ENCODE measurements at places on chromosomes 4 and X.

DNA sequence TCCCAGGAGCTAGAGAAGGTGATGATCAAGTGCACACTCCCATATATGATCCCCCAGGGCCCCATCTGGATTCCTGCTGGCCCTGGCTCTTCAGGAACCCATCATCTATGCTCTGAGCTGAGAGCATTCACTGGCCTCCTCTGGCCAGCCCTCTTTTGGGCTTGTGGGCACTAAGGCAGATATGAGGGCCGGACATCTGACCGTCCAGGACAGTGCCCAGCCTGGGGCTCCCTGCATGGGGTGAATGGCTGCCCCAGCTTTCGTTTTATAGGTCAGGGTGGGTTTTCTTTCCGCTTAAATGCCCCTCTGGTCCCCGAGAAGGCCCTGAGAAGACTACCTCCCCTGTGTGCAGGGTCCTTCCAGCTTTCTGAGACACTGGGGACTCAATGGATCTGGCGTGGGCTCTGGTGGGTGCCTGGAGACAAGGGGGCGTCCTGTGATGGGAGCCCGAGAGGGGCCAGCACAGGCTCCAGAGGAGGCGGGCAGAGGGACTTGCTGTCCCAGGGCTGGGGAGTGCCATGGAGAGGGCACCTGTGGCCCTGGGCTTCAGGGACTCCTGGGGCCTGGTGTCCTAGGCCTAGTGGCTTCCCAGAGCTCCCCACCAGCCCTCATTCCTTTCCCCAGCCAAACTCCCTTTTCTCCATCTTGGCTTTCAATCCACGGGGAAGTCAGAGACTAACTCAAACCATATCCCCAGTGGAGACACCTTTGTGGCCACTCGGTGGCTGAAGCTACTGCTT lies 39.5 kb upstream of the GRPEL1 start:
- DNase-seq: no peak

DNA sequence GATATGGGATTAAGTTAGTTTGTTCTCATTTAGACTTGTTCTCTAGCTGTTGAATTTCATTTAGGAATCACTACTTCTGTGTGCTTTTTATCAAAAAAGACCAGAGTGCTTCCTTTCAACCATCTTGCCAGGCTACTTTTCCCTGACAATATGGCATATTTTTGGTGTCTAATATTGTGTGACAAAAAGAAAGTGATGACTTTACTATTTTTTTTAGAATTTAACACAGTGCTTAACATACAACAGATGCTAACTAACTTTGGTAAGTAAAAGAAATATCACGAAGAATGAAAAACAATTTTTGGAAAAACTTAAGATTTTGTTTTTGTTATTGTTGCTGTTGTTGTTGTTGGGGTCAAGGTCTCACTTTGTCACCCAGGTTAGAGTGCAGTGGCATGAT lies 462.2 kb upstream of the PABPC4L start:
- no peak for DNase-seq

GRCh38 chrX:154516656-154517100 lies 646 bp upstream of the FAM3A start:
- DNase-seq: no peak

DNA sequence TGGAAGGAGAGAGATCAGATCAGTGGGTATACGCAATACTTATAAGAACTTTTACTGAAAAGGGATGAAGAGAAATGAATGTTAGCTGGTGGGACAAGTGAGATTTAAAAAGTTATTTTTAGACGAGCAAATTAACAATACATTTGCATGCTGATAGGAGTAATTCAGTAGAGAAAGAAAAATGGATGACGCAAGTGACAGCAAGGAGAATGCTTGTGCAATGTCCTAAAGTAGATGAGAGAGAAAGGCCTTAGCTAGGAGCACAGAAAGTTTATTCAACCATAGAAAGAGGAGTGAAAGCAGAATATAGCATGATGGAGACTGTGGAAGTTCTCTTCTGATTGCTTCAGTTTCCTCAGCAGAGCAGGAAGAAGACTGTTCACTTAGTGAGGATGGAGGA lies 45.8 kb downstream of the OSTC start:
- no peak for DNase-seq

DNA sequence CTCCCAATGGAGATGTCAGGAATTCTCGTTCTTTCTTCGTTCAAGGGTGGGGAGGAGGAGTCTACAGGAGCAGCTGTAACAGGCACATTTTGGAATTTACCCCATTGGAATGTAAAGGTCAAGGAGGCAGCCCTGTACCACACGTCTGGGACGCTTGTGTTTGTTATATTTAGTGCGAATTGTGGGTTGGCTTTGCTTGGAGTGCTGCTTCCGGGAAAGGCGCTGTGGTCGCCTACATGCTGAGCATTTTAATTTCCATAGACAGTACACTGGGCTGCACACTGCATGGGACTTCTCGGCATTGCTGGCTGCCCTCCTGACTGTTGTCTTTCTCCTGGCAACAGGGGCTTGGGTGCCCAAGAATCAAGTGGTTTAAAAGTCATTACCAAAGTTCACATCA lies 12.8 kb downstream of the GYG2 start:
- DNase-seq: no peak

- no peak for DNase-seq
These were observed 90.2 kb downstream of the CXCL13 start for GRCh38 chr4:77695774-77696173.

DNA sequence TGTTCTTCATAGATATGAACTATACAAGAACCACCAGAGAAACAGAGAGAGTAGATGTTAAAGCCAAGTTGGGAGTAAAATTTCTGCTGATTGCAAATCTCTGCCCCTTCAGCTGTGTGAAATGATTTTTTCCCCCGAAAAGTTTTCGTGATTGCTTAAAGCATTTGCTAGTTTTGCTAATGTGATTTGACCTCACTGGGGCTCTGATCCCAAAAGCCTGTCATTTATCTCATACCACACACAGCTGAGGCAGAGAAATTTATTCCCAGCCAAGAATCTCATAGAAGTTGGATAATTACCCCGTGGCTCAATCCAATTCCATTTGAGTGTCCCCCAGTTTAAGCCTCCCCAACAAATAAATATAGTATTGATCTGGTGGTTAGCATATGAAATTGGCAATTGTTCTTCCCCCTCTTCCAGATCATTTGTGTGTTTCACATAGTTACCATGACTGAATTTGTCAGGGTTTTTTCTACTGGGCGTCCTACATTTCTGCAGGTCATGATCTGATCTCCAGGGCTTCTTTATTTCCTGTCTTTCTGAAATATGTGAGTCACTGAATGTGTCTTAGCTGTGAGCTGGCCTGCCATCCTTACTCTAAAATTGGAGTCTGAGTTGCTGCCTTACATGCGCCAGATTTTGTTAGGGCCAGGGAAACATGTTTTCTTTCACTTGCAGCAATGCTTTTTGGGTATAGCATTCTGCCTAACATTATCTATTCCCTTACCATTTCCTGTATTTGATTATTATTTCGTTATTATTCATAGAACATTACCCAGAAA lies 167.5 kb upstream of the FRMPD4 start:
- no peak for DNase-seq

DNA sequence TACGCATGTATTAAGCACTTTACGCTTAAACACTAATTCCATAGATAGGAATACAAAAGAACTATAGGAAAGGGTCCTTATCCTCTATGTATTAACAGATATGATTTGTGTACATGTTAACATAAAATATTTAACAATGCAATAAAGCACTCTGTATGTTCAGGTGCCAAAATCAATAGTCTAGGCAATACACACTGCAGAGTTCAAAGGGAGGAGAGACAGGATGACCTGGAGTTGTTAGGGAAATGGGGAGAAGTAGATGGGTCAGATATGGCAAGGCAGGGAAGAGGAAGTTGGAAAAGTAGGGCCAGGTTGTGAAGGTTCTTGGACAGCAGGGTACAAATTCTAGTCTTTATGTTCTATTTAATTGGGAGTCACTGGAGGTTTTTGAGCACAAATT lies 2.9 kb downstream of the SGCB start:
- no peak for DNase-seq

GRCh38 chr4:123830930-123831329 lies 434.3 kb downstream of the SPRY1 start:
- DNase-seq: no peak

DNA sequence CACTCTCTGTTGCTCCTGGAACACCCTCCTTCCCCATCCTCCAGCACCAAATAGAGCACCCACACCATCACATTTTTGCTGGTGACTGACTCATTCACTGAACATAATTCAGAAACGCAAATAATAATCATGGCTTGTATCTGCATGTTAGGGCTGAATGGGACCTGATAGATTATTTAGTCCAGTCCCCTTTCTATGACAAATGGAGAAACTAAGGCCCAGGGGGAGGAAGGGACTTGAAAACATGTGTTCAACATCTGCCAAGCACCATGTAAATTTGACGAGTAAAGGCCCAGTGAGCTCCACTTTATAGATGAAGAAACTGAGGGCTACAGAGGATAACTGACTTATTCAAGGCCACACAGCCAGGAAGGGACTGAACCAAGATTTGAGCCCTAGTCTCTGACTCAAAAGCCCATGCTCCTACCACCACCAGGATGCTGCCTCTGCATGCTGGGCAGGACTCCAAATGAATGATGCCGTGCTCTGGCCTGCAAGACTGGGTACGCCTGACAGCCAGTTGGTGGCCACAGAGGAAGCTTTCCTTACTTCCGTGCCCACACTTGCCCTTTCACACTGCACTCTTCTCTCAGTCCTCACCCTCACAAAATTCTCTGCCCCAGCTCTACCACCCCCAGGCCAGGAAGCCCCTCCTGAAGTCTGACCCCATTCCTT lies 133.3 kb upstream of the PJA1 start:
- no peak for DNase-seq

DNA sequence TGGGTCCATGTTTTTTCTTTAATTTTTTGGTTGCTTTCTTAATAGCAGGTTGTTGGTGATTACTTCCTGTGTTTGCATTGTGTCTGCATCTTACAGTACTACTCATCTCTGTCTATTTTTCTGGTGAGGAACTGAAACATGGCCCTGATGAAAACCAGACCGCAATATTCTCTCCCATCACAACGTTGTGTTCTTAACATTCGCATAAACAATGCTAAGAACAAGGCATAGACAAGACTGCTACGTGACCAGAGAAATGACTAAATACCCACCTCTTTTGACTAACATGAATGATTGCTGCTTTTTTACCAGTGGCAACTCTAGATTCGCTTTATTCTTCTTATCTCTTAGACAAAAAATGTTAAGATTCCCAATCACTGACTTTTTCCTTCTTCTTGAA lies 179.1 kb downstream of the GC start:
- no peak for DNase-seq

GRCh38 chr4:3834186-3834662 lies 68.0 kb downstream of the ADRA2C start:
- no peak for DNase-seq

DNA sequence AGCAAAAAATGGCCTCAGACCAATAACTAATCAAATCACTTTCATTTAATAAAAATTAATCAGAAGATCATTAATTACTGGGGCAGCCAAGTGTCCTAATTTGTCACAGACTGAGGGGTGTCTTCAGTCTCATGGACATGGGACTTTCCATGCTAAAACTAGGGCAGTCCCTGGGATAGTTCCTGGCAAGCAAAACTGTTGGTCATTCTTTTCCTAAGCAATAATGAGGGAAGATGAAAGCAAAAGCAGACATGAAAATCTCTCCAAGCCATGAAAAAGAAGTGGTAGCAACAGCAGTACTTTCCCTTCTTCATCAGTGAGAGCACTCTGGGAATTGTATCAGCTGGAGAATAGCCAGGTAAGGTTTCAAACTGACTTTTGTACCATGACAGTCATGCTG lies 3.7 kb upstream of the ANTXR2 start:
- no peak for DNase-seq

DNA sequence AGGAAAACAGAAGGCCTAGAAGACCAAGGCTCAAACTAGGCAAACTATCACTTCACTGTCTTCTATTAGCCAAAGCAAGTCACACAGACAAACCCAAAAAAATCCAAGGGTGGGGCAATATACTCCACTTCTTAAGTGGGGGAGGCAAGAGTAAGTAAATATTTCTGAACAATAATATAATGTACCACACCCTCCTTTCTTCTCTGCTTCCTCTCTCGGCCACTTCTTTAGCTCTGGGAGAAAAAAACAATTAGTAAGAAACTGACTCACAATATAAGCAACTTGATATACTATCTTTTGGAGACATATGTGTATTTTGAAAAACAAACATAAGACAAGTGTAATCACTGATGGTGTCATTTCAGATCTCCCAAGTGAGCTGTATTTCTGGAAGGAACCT lies 14.8 kb downstream of the DCAF8L1 start:
- DNase-seq: no peak

DNA sequence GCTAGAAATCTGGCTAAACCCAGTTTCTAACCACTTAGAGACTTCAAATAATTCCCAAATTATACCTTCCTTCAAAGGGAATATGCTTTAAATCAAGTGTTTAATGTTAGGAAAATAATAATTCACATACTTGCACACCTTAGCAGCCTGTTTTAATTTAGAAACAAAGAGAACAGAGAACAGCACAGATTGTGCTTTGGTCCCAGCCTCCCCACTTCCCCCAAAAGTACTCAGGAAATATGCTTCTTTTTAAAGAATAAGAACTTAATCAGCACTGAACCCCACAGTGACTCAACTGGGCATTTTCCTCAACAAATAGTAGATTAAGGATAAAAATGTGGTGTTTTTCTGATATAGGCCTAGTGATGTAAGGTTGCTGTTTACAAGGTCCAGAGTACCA lies 295.8 kb downstream of the GBA3 start:
- DNase-seq: no peak
